ENCODE measurements at places on chromosomes 16 and 17.

GRCh38 chr16:4245077-4245791, 3.4 kb upstream of the SRL start:
- no peak for DNase-seq

DNA sequence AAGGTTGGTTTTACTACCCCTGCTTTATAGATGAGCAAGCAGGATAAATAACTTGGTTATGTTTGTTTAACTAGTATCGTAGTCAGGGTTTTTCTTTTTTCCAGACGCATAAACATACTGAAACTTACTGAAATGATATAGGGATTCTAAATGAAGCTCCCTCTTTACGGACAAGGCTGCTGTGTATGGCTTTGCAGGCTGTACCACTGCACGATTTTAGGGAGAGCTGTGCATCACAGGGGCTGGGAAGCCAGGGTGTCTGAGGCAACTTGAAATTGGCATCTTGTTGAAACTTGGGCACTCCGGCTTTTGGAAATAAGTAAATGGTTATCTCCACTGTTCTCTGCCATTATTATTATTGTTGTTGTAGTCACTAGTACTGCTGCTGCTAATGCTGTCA, 218.1 kb upstream of the CDH8 start:
- DNase-seq = no peak

DNA sequence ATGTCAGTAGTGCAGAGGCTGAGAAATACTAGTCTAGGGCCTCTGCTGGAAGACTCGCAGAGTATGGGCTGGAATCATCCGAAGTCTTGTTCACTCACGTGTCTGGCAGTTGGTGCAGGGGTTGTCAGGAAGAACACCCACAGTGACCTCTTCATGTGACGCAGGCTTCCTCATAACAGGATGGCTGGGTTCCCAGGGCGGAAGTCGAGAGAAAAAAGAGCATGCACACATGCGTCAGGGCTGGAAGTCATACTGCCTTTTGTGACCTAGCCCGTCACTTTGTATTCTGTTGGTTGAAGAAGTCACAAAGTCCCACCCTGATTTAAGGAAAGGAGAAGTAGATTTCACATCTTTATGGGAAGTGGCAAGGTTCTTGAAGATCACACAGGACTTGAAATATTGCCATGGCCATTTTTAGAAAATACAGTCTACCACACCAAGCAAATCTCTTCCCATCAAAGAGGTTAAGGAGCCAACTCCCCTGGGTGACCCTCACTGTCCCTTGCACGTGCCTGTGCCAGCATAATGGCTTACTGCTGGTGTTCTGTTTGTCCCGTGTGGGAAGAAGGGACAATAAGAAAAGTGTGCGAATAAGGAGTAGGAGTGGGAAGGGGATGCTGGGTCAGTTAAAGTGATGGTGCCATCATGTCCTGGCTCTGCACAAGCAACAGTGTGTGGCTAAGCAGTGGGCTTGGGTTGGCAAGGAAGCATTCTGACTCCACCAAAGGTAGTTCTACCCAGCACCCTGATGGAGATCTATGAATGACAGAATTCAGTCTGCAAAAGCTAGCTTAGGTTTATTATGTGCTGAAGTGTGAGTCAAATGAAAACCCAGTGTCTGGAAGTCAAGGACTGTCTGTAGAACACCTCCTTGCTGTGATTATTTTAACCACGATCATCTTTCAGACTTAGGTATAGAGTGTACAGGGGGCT, 28.1 kb downstream of the HEATR3 start:
- DNase-seq = no peak

DNA sequence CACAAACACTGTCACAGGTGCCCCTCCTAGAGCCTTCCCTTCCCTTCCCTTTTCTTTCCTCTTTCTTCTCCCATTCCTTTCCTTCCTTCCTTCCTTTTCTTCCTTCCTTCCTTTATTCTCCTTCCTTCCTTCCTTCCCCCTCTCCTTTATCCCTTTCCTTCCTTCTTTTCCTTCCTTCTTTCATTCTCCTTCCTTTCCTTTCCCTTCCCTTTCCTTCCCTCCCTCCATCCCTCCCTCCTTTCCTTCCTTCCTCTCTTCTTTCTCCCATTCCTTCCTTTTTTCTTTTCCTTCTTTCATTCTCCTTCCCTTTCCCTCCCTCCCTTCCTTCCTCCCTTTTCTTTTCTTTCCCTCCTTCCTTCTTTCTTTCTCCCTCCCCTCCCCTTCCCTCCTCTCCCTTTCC, 170.0 kb downstream of the ENGASE start:
- no peak for DNase-seq

DNA sequence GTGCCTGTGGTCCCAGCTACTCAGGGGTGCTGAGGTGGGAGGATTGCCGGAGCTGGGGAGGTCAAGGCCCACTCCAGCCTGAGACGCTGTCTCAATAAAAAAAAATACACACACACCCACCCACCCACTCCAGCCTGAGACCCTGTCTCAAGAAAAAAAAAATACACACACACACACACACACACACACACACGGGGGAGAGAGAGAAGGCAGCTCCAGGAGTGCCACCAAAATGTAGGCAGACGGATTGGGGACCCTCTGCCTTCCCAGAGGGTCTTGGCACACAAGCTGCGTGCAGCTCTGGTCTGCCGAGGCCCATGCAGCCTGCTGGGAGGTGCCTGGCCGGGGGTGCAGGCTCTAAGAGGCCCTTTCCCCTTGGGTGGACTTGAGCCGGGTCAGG, 5.9 kb upstream of the NUDT16L1 start:
- DNase-seq = no peak

DNA sequence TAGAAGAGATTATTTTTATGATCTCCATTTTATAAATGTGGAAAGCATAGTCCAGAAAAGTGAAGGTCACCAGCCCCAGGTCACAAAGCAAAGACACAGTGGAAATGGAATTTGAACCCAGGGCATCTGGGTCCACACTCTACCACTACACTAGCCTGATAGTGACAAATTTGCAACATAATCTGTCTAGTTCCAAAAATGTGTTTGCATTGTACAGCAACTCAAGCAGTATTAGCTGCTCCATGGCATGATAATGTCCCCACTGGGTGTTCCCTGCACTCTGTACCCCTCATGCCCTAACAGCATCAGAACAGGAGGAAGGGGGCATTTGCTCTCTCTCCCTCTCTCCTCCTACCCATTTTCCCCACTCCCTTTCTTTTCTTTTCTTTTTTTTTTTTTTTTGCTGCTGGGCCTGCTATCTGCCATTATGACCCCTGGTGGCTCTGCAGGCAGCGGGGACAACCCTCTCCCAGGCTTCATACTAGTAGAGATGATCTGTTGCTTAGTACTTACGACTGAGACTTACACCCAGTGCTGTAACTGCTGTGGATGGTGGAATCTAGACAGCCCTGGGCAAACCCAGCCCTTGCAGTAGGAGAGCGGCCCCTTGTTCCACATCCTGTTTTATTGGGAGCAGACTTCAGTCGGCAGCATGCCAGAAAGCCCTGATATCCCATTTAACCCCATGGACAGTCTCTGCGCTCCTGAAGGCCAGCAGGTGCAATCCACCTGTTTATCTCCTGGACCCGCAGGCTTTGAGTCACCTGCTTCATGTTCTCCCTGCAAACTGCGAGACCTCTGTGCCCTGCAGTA, 306.3 kb downstream of the SOX9 start:
- DNase-seq = no peak

GRCh38 chr16:13733561-13733960, 186.4 kb upstream of the ERCC4 start:
- no peak for DNase-seq
